A549 treated with Hydrocortisone at 1 μM for 4 hours (cell line): ENCODE measurements at places on chromosomes 2 and 18. TPM values are rescaled to one million over a fixed set of nuclear protein-coding genes. Genes with fewer than 3 reads are reported as not detected.

FRZB gene
- total RNA-seq = 0.03 to 0.10 TPM (median 0.08 TPM) in 5 replicates

DNAJC5G gene
- total RNA-seq = not detected in 5 replicates

FOXI3 gene
- total RNA-seq = 0.05 to 0.09 TPM (median 0.05 TPM) in 4 of 5 replicates, not detected in the other

RBM43 gene
- total RNA-seq = 2.8 to 4.0 TPM (median 3.3 TPM) in 5 replicates

MAPK4 gene
- total RNA-seq = 0.13 to 0.28 TPM (median 0.18 TPM) in 5 replicates

SCYGR4 gene
- not detected in 5 replicates for total RNA-seq

FAM124B gene
- not detected in 5 replicates for total RNA-seq

ARHGEF33 gene
- 0.02 to 0.05 TPM (median 0.02 TPM) in 4 of 5 replicates, not detected in the other for total RNA-seq

AGFG1 gene
- 93.2 to 122 TPM (median 115 TPM) in 5 replicates for total RNA-seq

DOCK10 gene
- 21.5 to 37.1 TPM (median 22.0 TPM) in 5 replicates for total RNA-seq

CLIP4 gene
- 19.6 to 24.9 TPM (median 22.7 TPM) in 5 replicates for total RNA-seq

CAPN14 gene
- total RNA-seq = 0.02 to 0.05 TPM (median 0.02 TPM) in 5 replicates

MEP1B gene
- total RNA-seq = 0.06 to 0.10 TPM in 2 of 5 replicates, not detected in the others

CD207 gene
- total RNA-seq = not detected in 5 replicates

REEP1 gene
- total RNA-seq = 0.88 to 1.2 TPM (median 1.1 TPM) in 5 replicates

FAM98A gene
- 63.9 to 161 TPM (median 66.6 TPM) in 5 replicates for total RNA-seq

SLC16A14 gene
- total RNA-seq = 0.75 to 1.4 TPM (median 0.83 TPM) in 5 replicates

NDC80 gene
- total RNA-seq = 10.7 to 14.3 TPM (median 13.6 TPM) in 5 replicates

PIEZO2 gene
- 0.40 to 1.1 TPM (median 0.57 TPM) in 5 replicates for total RNA-seq

SCN3A gene
- 0.01 TPM in 1 of 5 replicates, not detected in the others for total RNA-seq

TTN gene
- total RNA-seq = under 0.01 to 0.01 TPM (median under 0.01 TPM) in 5 replicates

TWIST2 gene
- 8.2 to 17.0 TPM (median 14.9 TPM) in 5 replicates for total RNA-seq

CTLA4 gene
- not detected in 5 replicates for total RNA-seq

INHA gene
- total RNA-seq = 0.35 to 0.58 TPM (median 0.47 TPM) in 5 replicates

ANKRD29 gene
- total RNA-seq = 12.4 to 18.9 TPM (median 18.0 TPM) in 5 replicates

ERMN gene
- total RNA-seq = not detected in 5 replicates

PJVK gene
- 1.5 to 2.2 TPM (median 1.5 TPM) in 5 replicates for total RNA-seq

DNAH7 gene
- 0.82 to 1.2 TPM (median 1.0 TPM) in 5 replicates for total RNA-seq

CFC1 gene
- 0.09 to 0.10 TPM in 2 of 5 replicates, not detected in the others for total RNA-seq

UGT1A5 gene
- 0.08 to 0.13 TPM in 2 of 5 replicates, not detected in the others for total RNA-seq

PSMA8 gene
- not detected in 5 replicates for total RNA-seq

FOXD4L1 gene
- 0.21 to 0.55 TPM (median 0.29 TPM) in 5 replicates for total RNA-seq

ANKRD30B gene
- not detected in 5 replicates for total RNA-seq

MAIP1 gene
- total RNA-seq = 35.0 to 39.6 TPM (median 36.7 TPM) in 5 replicates

HOXD13 gene
- 0.13 to 0.26 TPM (median 0.15 TPM) in 5 replicates for total RNA-seq

MALL gene
- 136 to 171 TPM (median 143 TPM) in 5 replicates for total RNA-seq

OTOS gene
- not detected in 5 replicates for total RNA-seq

UGT1A4 gene
- total RNA-seq = 0.06 to 0.16 TPM (median 0.10 TPM) in 4 of 5 replicates, not detected in the other

EIF2AK3 gene
- 32.7 to 47.6 TPM (median 38.3 TPM) in 5 replicates for total RNA-seq

CCDC142 gene
- total RNA-seq = 10.5 to 14.8 TPM (median 13.4 TPM) in 5 replicates

NRP2 gene
- 84.8 to 140 TPM (median 133 TPM) in 5 replicates for total RNA-seq

HMSD gene
- 0.38 to 4.0 TPM (median 0.59 TPM) in 4 of 5 replicates, not detected in the other for total RNA-seq

ABCG8 gene
- 0.01 TPM in 1 of 5 replicates, not detected in the others for total RNA-seq
